ENCODE measurements at places on chromosomes 4 and X.

DNA sequence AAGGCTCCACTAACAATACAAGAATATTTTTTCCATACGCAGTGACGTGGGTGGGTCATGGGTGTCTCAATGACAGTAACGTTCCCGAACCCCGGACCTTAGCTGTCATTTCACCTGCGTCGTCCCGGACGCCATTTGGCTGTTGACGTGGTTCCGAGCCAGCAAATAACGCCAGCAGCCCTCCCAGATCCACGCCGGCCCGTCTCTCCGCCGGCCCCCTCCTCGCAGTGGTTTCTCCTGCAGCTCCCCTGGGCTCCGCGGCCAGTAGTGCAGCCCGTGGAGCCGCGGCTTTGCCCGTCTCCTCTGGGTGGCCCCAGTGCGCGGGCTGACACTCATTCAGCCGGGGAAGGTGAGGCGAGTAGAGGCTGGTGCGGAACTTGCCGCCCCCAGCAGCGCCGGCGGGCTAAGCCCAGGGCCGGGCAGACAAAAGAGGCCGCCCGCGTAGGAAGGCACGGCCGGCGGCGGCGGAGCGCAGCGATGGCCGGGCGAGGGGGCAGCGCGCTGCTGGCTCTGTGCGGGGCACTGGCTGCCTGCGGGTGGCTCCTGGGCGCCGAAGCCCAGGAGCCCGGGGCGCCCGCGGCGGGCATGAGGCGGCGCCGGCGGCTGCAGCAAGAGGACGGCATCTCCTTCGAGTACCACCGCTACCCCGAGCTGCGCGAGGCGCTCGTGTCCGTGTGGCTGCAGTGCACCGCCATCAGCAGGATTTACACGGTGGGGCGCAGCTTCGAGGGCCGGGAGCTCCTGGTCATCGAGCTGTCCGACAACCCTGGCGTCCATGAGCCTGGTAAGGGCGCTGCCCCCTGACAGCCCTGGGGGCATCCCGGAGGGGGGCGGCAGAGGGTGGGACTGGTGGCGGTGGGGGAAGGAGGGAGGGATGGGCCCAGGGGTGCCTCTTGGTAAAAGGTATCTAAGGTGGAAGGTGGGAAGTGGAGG is at the start of gene CPE:
Gene CPE (plus strand): TSS at position 264 of the 933 bp plus-strand sequence. CDS start 214 bp downstream, at position 478.
- peak; percentile 14 for DNase-seq

GRCh38 chrX:109843963-109844751 is 111.1 kb upstream of the ACSL4 start:
- no peak for DNase-seq

GRCh38 chr4:16192057-16192456 is 34.2 kb downstream of the TAPT1 start:
- no peak for DNase-seq

DNA sequence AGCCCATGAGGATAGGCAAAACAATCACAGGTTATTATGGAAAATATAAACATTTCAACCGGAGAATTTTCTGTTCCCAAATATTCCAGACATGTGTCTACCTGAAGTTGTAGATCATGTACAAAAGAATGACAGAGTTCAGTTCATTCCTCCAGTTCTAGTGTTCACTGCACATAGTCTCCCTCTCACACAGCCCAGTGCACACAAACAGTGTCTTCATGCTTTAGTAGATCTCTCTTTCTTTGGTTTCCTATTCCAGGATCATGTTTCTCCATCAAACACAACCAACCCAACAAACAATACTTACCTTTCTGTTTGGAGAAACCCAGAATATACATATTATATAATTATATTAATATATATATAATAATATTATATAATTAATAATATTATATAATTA is 671.9 kb downstream of the TRIML1 start:
- DNase-seq, result no peak

- DNase-seq, result no peak
These were observed 101.3 kb downstream of the TBL1X start for GRCh38 chrX:9566150-9566621.

GRCh38 chr4:157706155-157706554 is 466.7 kb downstream of the GASK1B start:
- DNase-seq, result no peak

DNA sequence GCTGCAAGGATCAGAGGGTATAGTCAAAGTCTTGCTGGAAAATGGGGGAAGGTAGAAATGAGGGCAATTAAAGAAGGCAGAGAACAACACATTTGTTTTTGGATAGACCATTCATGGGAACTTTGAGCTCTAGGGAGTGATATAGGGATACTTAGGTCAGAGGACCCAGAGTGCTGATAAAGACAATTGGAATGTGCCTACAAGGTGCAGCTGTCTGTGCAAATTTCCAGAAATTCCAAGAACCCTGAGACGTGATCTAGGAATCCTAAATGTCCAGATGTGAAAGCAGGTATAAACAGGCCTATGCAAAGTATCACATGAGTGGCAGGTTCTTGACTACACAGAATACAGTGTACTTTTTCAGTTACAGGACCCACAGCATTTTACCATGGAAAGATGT is 24.2 kb downstream of the FNIP2 start:
- no peak for DNase-seq

- no peak for DNase-seq
These were observed 17.7 kb downstream of the IQSEC2 start for GRCh38 chrX:53263597-53264094.

GRCh38 chr4:128552586-128552907 is 257.0 kb upstream of the JADE1 start:
- DNase-seq, result no peak

GRCh38 chr4:130600706-130601105 is 1504.8 kb downstream of the C4orf33 start:
- DNase-seq, result no peak
